Skeletal muscle cell (primary cell): ENCODE measurements at places on chromosomes 7 and 10.
A peak's percentile ranks its signal among the peaks of the same experiment; 100 is the strongest.

- no peak for DNase-seq
Observed at GRCh38 chr7:90836937-90837336, 240.8 kb downstream of the CDK14 start.

DNA sequence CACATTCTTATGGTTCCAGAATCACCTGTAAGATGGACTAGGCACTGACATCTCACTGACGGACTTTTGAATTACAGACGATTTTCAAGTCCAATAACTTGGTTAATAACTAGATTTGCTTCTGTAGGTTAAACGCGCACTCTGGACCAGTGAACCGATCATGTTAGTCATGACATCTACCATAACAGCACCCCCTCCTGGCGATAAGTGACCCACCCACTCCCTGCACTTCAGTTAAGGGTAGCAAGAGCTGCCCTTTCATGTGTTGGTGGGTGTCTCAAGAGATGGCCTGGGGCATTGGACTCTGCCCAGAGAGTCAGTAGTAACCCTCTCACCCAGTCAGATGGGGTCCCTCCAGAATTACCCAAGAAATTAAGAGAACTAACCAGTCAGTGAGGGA lies 12.9 kb downstream of the GRM8 start:
- DNase-seq, result no peak

- DNase-seq, result peak; percentile 69
Observed at GRCh38 chr10:89342206-89342958, 14.6 kb downstream of the IFIT3 start.

DNA sequence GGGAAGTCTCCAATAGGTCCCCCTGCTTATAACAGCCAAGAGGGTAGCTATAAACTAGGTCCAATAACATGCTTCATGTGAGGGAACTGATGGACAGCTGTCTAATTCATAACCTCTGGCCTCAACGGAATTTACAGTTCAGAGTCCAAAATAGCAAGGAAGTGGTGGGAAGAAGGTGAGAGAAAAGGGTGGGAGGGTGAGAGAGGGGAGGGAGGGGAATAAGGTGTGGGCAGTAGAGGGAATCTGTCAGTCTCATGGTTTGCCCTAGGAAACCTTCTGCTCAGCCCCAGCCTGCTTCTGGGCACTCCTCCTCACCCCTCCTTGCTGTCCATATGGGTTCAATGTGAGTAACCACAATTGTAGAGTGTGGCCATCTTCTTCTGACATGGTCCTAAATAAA lies 133.4 kb upstream of the ADO start:
- DNase-seq, result no peak
